ENCODE measurements at places on chromosomes 13 and 19.

GRCh38 chr13:40519637-40520036, 146.8 kb downstream of the FOXO1 start:
- no peak for DNase-seq

GRCh38 chr13:42681326-42682100, 99.9 kb upstream of the FAM216B start:
- DNase-seq, result no peak

- no peak for DNase-seq
These were observed 21.9 kb downstream of the ANKRD27 start for GRCh38 chr19:32652894-32653598.

- DNase-seq, result no peak
These were observed 85.7 kb downstream of the TM9SF2 start for GRCh38 chr13:99587021-99587420.

GRCh38 chr19:50060107-50060506, 34.3 kb downstream of the ZNF473 start:
- no peak for DNase-seq

GRCh38 chr19:54560881-54561385, 12.7 kb upstream of the LILRA2 start:
- DNase-seq, result no peak

GRCh38 chr19:7426986-7427385, 61.8 kb downstream of the PEX11G start:
- no peak for DNase-seq

GRCh38 chr19:2424686-2425621, 2.4 kb downstream of the TIMM13 start:
- no peak for DNase-seq

DNA sequence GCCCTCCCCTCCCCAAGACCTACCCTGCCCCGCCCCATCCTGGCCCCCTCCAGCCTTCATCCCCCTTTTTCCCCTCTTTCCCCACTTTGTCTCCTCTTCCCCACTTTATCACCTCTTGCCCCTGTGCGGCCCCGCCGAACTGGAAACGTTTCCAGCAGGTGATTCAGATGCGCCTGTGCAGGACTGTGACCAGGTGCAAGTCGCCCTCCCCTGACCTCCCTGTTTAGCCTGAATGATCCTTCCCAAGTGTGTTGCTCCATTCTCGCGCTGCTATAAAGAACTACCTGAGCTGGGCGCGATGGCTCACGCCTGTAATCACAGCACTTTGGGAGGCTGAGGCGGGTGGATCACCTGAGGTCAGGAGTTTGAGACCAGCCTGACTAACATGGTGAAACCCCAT, 25.9 kb downstream of the ZNF791 start:
- no peak for DNase-seq

- DNase-seq, result no peak
These were observed 1.4 kb downstream of the KASH5 start for GRCh38 chr19:49389406-49389805.

GRCh38 chr13:97974773-97975172, 21.3 kb downstream of the IPO5 start:
- no peak for DNase-seq

GRCh38 chr13:84129966-84130365, 247.7 kb upstream of the SLITRK1 start:
- no peak for DNase-seq

DNA sequence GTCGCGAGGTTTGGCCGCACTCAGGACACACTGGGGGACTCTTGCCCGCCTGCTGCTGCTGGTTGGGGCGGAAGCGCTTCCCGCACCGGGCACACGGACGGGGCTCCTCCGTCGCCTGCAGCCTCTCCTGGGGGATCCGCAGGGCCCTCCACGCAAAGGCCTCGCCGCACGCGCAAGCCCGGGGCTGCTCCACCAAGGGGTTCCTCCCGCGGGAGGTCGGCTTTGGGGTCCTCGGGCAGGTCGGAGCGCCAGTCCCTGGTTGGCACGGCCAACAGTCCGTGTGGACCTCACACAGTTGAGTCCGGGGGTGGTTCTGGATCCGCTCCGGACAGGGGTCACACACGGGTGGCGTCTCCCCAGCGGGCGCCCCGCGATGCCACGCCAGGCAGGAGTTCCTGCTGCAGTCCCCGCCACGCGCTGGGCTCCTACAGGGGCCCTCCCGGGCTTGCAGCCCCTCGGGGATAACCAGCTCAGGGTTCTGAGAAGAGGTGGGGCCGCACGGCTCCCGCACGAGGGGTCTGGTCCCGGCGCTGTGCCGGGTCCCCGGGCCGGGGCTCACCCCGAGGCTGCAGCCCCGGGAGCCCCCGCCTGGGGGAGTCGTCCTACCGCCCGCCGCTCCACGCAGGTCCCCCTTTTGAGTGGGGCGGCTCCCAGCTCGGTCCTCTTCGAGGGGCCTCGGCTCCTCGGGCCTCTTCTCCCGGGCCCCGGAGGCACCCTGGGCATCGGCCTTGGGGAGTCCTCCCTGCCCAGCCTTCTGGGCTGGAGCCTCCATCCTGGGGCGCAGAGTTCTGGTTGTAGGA, 6.2 kb upstream of the ZNF497 start:
- DNase-seq, result no peak

DNA sequence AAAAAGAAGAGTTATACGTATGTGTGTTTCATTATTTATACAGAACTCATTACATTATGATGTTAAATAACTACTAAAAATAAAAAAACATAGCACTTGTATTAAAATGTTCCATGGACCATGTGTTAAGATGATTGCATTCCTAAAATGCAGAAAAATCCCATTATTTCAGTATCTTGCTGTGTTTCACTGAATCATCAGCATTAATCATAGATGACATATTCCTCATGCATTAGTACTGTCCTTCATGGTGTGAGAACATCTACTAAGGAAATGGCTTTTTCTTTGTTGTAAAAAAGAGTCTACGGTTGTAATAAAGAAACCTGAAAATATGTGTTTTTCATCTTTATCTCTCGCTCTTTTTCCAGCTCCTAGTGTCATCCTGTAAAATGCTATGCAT, 416.5 kb downstream of the FGF14 start:
- no peak for DNase-seq

GRCh38 chr19:43481701-43482100, 16.3 kb upstream of the LYPD3 start:
- DNase-seq, result no peak

DNA sequence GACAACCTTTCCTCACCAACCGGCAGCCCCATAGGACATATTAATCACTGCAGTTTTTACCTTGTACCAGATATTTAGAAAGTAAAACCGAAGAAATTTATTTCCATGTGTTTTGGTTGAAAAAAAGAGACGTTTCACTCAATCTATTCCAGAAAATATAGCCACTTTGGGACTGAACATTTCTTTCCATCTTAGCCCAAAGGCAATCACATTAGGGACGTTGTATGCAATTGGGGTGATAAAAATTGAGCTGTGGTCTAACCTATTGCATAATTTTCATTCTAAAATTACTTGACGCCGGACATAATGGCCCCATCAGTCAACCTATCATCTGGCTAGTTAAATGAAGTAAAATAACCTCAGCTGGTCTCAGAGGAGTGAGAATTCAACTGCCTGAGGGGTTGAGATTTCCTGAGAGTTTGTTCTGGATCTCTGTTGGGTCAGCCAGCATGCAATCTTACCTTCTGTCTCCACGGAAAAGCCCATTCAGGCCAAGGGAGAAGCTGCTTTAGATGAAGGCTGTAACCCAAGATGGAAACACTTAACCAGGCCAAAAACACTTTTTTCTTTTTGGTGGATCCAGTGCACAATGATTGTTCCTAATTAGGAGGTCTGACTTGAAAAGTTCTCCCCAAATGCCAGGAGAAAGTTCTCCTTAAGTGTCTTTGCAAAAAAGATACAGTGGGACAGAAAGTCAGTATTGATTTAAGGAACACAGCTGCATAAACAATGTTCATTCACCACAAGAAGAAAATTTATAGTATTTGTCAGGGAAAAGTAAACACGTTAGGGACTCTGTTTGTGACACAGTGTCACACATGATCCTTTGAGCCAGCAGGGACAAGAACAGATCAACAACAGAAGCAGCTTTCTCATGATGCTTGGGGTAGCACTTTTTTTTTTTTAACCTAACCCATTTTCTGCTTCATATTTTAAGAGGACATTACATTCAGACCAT, 34.1 kb downstream of the DLEU7 start:
- no peak for DNase-seq

DNA sequence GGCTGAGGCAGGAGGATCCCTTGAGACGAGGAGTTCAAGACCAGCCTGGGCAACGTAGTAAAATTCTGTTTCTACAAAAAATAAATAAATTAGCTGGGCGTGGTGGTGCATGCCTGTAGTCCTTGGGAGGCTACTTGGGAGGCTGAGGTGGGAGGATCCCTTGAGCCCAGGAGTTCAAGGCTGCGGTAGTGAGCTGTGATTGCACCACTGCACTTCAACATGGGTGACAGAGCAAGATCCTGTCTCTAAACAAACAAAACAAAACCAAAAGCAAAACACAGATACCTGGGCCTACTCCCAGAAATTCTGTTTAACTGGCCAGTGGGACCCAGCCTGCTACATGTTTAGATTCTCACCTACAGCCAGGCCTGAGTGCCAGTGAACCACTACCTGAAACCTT, 74.6 kb upstream of the MEDAG start:
- DNase-seq, result no peak

GRCh38 chr19:5354403-5354802, 13.8 kb upstream of the PTPRS start:
- DNase-seq, result no peak

- no peak for DNase-seq
These were observed 588 bp downstream of the DNASE2 start for GRCh38 chr19:12880551-12881171.

DNA sequence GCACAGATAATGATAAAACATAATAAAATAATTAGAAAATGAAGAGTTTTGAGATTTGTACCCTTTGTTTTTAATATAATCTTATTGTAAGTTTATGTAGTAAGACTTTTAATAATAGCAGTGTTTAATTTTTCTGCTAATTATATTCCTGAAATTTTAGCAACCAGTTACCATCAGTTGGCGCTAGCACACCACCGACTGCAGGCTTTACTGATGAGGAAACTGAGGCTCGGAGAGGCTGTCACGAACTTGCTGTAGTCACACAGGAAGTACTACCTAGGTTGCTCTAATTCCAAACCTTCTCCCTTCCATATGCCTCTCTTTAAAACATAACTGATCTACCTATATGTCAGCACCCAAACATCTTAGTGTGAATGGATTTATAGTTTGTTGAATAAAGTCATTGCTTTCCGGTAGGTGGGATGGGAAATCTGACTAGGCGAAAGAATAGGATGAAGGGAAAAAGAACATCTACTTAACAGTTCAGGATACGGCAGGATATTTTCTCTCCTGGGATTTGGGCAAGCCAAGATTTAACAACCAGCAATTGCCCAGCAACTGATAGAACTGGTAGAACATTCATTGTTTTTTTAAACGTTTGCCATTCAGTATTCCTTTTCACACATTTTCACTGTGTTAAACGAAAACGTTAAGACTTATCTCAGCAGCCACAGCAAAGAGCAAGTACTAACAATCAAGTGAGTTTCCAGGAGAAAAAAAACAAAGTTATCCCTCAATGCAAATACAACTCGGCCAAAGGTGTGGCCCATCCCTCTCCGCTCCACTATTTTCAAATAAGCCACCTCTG, 822 bp upstream of the RFXAP start:
- DNase-seq, result no peak

DNA sequence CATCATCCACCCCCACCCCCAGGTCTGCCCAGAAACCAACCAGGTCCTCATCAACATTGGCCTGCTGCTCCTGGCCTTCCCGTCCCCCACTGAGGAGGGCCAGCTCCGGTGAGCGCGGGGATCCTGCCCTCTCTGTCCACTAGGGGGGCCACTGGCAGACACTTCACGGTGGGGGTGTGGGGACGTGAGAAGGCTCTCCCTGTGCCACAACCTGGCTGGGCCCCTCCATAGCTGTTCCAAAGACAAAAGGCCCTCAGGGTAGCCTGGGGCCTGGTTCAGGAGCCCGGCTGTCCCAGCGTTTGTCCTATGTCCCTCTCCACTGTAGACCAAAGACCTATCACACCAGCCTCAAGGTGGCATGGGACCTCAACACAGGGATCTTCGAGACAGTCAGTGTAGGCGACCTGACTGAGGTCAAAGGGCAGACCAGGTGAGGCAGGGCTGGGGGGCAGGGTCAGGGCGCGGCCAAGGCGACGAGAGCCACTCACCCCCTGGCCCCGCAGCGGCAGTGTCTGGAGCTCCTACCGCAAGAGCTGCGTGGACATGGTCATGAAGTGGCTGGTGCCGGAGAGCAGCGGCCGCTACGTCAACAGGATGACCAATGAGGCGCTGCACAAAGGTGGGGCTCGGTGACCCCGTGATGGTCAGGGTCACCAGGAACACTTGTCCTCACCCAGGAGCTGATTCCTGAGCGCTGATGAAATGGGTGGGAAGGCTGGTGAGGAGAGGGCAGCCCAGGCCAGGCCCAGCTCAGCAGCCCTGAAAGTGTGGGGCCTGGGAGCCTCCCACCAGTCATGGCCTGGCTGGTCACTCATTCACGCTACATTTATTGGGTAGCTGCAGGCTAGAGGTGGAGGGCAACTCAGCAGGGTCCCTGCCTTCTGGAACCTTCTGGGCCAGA, 7.9 kb downstream of the DCAF15 start:
- DNase-seq, result no peak

GRCh38 chr13:23574421-23575145, 4.4 kb downstream of the TNFRSF19 start:
- DNase-seq, result no peak

- no peak for DNase-seq
These were observed 45.6 kb downstream of the EDNRB start for GRCh38 chr13:77872995-77873394.

DNA sequence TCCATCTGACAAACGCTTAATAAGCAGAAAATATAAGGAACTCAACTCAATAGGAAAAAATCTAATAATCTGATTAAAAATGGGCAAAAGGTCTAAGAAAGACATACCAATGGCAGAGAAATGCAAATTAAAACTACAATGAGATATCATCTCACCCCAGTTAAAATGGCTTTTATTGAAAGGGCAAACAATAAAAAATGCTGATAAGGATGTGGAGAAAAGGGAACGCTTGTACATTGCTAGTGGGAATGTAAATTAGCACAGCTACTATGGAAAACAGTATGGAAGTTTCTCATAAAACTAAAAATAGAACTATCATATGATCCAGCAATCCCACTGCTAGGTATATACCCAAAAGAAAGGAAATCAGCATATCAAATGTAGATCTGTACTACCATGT, 508.8 kb upstream of the GPC6 start:
- no peak for DNase-seq

DNA sequence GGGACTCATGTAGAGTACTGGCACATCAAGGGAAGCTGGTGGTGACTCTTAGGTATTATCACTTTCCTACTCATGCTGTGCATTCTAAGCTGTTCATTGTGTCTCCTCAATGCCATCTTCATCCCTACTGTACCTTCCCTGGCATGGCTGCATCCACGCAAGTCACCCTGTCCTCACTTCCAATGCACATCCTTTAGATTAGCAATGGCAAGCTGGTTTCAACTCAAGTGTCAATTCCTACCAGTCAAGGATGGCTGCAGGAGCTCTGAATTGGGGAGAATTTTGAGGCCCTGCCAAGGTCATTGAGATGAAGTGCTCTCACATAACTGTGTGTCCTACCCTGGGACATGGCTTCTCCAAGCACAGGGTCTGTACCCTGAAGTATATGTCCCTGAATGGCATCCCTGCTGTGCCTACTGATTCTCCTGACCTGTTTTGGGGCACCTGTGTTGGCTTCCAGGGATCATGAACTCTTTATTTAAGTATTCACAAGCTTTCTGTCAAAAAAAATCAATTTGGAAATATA, 24.6 kb downstream of the COL4A1 start:
- no peak for DNase-seq

- DNase-seq, result no peak
These were observed 6.6 kb downstream of the SSBP4 start for GRCh38 chr19:18425515-18426415.
